ENCODE measurements at places on chromosomes 4 and X. TPM values are rescaled to one million over a fixed set of nuclear protein-coding genes. Genes with fewer than 3 reads are reported as not detected.

Gene CT47B1
- total RNA-seq: not detected

Gene CPZ
- not detected for total RNA-seq

Gene AKAP14
- total RNA-seq: not detected

Gene ZNF157
- 0.34 TPM for total RNA-seq

Gene USP17L21
- total RNA-seq: not detected

Gene SPACA5
- not detected for total RNA-seq

Gene RTL3
- 0.07 TPM for total RNA-seq

Gene MTNR1A
- not detected for total RNA-seq

Gene ADAMTS3
- not detected for total RNA-seq

Gene TEX13C
- total RNA-seq: not detected

Gene RAB41
- not detected for total RNA-seq
